ENCODE measurements at places on chromosomes 7 and 10.

- no peak for DNase-seq
Measured at GRCh38 chr7:79290398-79290797, 163.1 kb downstream of the MAGI2 start.

GRCh38 chr7:158024881-158025280 is 562.7 kb downstream of the PTPRN2 start:
- no peak for DNase-seq

- DNase-seq, result no peak
Measured at GRCh38 chr10:30702860-30703259, 73.3 kb upstream of the LYZL2 start.

GRCh38 chr7:69880840-69881239 is 282.6 kb downstream of the AUTS2 start:
- DNase-seq, result no peak

DNA sequence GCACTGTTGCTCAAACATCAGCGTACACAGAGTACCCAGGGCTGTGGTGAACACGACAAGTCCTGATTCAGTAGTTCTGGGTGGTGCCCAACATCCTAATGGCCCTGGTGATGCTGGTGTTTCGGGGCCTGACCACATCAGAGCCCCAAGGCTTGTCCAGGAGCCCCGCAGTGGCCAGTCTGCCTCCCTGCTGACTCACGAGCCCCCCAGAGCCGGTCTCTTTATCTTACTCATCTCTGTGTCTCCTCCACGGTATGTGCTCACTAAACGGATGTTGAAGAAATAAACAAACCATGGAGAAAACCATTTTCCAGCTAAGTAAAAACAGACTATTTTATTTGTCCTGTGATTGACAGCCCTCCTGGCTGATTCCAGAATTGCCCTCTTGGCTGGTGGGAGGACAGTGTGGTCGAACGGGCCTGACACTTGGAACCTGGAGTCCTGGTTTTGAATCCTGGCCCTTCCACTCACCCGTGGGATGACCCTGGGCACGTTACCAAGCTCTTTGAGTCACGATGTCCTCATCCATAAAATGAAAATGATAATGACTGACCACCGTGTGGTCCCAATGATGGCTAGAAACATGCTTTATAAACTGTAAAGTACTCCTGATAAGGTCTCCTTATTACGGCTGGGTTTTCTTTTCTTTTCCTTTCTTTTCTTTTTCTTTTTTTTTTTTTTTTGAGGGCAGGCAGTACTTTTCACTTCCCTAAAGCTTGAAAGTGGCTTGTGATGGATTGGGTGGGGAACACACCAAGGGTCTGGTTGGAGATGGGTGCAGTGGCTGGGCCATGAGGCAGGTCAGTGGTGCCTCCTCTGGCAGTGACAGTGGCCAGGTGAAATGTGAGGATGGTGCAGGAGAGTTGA is 5.7 kb downstream of the HIP1 start:
- DNase-seq, result no peak

Data from CD4-positive, alpha-beta T cell treated with Interleukin-15 for 4 hours (primary cell).